Right lung (tissue), 10 donors: ENCODE measurements at places on chromosomes 6 and 20. TPM values are rescaled to one million over a fixed set of nuclear protein-coding genes. Genes with fewer than 3 reads are reported as not detected.

- peak; percentile 47 for DNase-seq
Observed at GRCh38 chr20:45293041-45294002, 13.3 kb upstream of the RBPJL start.

GRCh38 chr6:17900011-17900410 lies 87.4 kb downstream of the KIF13A start:
- no peak for DNase-seq

DNA sequence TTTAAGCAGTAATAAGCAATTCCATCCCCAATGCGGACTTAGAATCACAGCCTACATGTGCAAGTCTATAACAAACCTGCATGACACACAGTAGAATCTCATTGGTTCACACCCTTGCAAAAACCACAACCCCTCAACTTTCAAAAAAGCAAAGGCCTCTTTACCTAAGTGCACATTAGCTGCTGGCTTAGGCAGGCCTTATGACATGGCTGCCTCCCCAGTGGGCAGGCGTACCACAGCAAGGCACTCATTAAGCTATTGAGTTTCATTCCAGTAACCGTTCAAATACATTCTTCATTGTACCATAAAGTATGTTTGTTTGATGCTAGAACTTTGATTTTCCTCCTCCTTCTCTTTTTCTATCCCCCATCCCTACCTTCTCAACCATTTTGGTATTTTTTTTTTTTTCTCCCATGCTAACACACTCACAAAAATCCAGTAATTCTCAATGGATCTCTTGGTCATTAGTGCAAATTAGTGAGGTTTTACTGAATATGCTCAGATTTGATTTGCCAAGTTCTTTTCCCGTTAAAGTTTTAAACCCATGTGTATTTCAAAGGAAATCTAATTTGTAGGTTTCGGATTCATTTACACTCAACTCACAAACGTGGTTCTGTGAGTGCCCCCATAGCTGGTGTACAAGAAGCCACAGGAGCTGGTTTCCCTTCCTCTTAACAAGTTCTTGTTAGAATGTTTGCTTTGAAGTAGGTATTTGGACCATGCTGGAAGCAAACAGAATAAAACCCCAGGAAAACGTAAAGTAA lies 460.4 kb upstream of the RUNX2 start:
- no peak for DNase-seq

DNA sequence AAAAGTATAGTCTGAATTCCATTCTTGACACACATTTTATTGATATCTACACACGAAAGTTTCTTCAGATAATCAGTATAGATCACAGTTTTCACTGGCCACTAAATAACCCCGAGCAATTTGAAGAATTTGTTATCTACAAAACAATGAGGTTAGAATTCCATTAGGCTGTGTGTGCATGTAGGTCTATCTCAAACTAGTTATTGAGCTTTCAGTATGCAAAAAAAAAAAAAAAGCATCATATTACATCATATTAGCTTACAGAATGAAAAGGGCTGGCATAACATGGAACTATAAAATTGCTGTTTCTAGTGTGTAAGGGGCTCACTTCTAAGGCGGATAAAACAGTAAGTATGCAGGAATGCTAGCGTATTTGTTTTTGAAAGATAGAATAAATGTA lies 59.5 kb upstream of the ADGRG6 start:
- DNase-seq = no peak

DNA sequence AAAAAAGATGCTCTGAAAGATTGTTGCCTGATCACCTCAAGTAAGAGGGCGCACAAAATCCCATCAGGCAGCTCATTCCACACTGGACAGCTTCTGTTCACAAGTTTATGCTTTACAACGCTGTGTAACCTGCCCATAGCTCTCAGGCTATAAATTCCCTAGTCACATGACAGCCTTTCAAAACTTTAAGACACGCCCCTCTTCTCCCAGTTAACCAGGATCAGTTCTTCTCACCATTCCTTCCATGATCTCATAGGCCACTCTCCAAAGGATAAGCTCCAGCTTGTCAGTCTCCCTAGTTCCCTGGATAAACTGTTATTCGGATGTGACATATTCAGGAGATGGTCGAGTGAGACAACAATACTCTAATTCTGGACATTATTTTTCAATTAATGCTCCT lies 15.0 kb downstream of the ADNP start:
- DNase-seq = no peak

- no peak for DNase-seq
Observed at GRCh38 chr6:138443979-138444378, 40.0 kb downstream of the HEBP2 start.

- no peak for DNase-seq
Observed at GRCh38 chr6:81864124-81864523, 111.6 kb upstream of the TENT5A start.

DNA sequence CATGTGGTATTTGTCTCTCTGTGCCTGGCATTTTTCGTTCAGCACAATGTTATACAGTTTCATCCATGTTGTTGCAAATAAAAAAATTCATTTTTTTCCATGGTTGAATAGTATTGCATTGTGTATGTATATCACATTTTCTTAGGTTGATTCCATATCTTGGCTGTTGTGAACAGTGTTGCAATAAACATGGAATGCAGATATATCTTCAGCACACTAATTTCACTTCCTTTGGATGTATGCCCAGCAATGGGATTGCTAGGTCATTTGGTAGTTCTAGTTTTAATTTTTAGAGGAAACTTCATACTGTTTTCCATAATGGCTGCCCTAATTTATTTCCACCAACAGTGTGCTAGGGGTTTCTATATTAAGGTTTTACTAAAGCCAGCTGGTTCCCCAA lies 52.6 kb downstream of the GFRAL start:
- DNase-seq = no peak

DNA sequence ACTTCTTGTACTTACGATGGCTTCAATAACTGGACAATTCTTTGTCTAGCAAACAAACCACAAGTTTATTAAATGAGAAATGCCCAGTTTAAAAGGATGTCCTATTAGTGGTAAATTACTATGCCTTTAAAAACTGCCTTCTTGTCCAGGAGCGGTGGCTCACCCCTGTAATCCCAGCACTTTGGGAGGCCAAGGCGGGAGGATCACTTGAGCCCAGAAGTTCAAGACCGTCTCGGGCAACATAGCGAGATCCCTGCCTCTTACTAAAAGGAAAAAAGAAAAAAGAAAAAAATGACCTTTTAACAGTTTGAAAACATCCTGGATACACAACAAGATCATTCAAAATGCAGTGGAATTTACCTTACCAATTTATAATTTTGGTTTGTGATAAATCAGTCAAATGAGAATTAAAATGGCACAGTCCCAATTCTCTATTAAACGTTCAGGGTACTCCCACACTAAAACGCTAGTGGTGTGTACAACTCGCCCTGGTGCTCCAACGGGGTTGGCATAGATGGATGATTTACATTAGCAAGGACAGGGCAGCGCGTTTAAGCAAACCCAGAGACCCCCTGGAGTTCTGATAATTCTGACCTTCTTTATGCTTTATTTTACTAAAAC lies 2.3 kb downstream of the ZBTB2 start:
- DNase-seq = no peak

- no peak for DNase-seq
Observed at GRCh38 chr6:119384444-119384843, 34.9 kb upstream of the MAN1A1 start.

DNA sequence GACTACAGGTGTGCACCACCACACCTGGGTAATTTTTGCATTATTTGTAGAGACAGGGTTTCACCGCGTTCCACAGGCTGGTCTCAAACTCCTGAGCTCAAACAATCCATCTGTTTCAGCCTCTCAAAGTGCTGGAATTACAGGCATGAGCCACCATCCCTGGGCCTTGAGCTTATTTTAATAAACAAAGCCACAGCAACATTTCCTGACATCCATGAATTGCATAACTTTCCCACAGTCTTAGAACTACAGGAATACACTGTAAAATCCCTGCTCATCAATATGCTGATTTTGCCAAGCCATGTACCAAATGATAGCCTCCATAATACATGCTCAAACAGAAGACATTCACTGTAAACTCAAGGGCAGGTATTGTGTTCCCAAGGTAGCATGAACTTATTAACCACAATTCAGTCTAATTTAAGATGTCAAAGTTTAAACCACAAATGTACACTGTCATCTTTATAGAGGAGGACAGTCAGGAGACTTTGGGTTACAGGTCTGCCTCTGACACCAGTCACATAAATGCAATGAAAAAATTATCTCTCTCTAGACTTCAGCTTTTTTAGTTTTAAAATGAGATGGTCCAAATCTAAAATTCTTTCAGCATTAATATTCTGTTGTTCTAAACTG lies 40.0 kb downstream of the NUDT3 start:
- DNase-seq = no peak

DNA sequence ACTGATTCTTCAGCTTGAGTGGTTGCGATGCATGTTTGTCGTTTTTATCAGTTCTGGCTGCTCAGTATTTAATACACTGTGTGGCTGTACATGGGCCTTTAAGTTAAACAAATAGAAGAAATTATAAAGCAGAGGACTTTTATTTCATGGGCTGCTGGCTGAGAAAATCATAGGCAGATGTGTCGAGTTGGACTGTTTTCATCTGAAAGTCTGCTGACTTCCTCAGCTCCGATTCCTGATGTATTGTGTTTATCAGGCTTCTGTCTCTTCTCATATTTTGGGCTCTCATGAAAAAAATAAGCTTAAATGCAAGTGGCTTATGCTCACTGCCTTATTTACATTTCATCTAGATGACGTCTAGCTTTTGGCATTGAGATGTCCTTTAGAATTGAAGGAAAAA lies 129.5 kb upstream of the GGTLC1 start:
- DNase-seq = no peak

DNA sequence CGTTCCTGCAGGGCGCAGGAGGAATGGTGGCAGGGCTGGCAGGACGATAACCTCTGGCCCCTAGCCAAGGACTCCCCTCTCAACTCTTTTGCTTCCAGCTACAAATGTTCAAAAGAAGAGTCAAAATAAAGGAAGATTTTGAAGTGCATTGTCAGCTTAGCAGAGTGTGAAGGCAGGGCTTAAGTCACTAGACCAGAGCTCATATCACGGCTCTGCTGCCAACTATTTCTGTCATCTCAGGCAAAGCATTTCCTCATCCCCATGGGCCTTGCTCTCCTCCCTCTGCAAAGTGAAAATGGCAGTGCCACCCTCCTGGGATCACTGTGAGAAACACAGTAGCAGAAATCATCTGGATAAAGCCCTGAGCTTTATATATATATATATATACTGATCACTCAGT lies 36.7 kb downstream of the CFAP61 start:
- DNase-seq = no peak

DNA sequence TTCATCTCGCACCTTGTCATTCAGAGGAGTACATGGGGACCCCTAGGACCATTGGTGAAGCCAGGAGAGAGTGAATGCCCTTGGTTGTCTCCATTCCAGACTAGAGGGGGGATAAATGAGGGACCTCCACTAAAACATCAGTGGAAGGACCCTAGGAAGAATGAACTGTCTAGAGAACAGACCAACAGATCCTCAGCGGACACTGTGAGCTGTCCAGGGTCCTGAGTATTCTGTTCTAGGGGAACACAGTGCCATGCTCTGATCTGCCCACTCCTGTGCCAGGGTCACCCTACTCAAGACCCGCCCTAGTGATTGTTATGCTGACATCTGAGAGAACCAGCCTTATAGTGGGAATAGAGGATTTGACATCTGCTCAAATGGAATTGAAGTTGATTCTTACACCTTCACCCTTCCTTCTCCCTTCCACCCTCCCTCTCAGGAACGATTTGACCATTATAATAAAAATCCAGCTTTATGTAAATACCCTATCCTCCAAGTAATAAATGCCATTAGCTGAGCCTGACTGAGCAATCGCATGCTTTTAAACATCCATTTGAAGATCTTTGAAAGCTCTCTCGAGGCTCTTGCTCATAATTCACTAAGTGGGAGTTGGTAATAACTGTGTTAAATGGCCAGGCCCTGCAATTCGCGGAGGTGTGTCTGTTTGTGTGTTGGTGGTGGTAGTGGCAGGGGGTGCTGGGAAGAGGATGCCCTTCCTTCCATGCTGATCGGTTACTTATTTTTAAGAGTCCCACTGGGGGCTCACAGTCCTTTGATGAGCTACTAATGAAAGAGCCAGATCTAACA lies 43.6 kb upstream of the SLC32A1 start:
- no peak for DNase-seq

GRCh38 chr6:158497620-158498019 lies 62.3 kb upstream of the TMEM181 start:
- no peak for DNase-seq

- peak; percentile 36 for DNase-seq
Observed at GRCh38 chr6:21666201-21666691, 72.7 kb downstream of the SOX4 start.

GRCh38 chr6:1759870-1760269 lies 150.2 kb downstream of the FOXC1 start:
- no peak for DNase-seq

- DNase-seq = no peak
Observed at GRCh38 chr6:65646544-65646943, 60.5 kb downstream of the EYS start.

- DNase-seq = no peak
Observed at GRCh38 chr6:104603108-104603745, 256.5 kb downstream of the HACE1 start.

DNA sequence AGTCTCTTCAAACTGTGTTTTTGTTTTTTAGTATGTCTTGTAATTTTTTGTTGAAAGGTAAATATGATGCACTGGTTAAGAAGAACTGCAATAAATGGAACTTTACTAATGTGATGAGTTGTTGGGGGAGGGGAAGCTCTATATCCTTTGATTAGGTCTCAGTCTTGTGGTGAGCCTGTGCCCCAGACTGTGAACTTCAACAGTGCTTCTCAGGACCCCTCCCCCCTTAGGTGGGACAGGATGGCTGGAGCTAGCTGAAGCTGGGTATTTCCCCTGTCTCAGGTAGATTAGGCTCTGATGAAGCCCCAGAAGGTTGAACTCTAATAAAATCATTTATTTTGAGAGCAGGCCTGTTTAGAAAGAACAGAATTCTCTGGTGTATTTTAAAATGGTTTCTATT lies 31.4 kb upstream of the TASP1 start:
- no peak for DNase-seq

OR2J3 gene
- polyA plus RNA-seq = not detected

ALDH8A1 gene
- polyA plus RNA-seq = 0.63 TPM
